ELR (cell line): ENCODE measurements at places on chromosomes 16 and 17.

DNA sequence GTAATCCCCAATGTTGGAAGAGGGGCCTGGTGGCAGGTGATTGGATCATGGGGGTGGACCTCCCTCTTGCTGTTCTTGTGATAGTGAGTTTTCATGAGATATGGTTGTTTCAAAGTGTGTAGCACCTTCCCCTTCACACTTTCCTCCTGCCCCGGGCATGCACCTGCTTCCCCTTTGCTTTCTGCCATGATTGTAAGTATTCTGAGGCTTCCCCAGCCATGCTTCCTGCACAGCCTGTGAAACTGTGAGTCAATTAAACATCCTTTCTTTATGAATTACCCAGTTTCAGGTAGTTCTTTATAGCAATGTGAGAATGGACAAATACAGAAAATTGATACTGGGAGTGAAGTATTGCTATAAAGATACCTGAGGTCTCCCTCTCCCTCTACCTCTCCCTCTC lies 29.4 kb downstream of the RNF112 start:
- no peak for DNase-seq

- DNase-seq: peak; percentile 73
Measured at GRCh38 chr16:19696328-19696727, 21.7 kb downstream of the KNOP1 start.

DNA sequence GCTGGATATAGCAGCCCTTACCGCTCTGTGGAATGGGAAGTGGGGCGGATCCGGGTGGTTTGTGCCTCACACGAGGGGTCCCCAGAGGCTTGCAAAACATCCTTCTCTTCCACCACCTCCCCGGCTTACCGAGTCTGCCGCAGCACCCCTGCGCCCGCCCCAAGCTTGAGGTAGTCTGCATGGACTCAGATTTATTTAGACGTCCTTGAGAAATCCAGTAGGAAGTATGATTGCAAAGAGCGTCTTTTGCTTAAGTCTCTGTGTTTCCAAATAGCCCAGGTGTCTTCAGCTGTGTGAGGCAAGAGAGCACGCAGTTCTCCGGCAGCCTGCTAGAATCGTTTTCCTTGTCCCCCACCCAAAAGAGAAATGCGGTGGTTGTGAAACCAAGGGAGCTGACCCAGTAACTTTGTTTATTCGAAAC lies 2.4 kb downstream of the KIAA0513 start:
- DNase-seq: no peak

GRCh38 chr17:44914148-44914547 lies 1.2 kb downstream of the GFAP start:
- DNase-seq: no peak

GRCh38 chr16:38941-39892 lies 14.2 kb downstream of the POLR3K start:
- no peak for DNase-seq

DNA sequence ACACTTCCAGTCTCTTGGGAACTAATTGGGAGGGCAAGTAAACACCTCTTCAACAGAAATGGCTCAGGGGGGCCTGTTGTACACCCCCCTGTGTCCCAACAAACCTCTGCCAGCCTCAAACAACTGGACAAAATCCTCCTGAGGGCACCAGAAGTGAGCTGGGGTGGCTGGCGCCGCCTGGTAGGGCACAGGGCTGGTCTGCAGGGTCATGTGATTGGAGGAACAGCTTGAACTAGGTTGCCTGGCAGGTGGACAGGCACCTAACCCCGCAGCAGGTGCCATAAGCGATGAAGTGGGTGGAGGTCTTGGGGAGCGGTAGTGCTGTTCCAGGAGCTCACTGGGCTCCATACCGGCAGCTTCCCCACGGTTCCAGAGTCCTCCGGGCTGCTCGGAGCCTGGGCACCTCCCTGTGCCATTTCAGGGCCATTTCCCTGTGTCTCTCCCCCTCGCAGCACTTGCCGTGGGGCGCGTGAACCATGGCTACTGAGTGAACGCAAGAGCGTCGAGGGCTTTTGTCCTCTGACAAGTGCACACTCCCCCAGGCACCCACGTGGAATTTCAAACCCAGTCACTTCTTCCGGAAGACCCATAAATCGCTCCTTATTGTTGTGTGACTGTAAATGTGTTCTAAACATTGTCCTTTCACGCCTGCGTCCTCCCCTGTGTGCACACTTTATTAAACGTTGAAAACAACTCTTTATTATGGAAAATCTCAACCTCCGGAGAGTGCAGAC lies 101.5 kb downstream of the SEC14L1 start:
- no peak for DNase-seq

DNA sequence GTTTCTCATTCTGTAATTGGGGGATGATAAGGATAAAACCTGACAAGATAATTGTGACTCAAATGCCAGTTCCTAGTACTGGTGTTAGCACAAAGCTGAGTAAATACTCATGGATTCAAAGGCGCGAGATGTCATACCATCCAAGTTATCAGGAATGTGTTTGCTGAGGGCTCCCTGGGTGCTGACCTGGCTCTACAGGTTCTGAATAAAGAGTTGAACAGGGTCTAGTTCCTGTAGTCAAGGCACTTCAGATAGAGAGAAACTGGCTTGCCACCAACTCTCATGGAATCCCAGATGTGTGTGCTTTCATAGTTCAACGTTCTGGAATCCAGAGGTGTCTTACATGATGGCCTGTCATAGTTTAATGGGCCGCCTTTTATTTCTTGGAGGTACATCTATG lies 141.6 kb downstream of the PRKCA start:
- no peak for DNase-seq

DNA sequence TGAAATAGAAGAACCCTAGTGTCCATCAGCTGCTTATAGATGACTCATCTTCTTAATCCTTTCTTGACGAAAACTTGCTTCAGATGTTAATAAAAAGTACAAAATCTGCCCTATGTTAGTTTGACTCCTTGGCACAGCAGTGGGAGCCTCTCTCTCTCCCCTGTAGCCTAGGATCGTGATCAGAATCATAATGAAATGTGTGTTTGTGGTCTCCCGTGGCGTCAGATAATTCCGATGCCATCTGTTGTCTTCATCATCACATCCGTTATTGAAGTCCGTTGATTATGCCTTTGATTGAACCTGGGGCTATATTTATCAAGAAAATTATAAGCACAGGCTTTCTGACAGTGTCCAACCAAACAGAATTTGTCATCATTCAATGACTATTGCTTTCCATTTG lies 102.5 kb downstream of the BMERB1 start:
- DNase-seq: no peak

DNA sequence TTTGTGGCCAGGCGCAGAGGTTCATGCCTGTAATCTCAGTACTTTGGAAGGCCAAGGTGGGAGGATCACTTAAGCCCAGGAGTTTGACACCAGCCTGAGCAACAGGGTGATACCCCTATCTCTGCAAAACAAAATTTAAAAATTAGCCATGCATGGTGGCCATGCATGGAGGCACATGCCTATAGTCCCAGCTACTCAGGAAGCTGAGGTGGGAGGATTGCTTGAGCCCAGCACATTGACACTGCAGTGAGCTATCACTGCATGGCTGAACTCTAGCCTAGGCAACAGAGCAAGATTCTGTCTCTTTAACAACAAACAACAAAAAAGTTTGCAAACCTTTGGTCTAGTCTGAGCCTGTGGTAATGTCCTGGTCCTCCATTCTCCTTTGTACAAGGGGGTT lies 69.2 kb upstream of the CNEP1R1 start:
- DNase-seq: no peak

DNA sequence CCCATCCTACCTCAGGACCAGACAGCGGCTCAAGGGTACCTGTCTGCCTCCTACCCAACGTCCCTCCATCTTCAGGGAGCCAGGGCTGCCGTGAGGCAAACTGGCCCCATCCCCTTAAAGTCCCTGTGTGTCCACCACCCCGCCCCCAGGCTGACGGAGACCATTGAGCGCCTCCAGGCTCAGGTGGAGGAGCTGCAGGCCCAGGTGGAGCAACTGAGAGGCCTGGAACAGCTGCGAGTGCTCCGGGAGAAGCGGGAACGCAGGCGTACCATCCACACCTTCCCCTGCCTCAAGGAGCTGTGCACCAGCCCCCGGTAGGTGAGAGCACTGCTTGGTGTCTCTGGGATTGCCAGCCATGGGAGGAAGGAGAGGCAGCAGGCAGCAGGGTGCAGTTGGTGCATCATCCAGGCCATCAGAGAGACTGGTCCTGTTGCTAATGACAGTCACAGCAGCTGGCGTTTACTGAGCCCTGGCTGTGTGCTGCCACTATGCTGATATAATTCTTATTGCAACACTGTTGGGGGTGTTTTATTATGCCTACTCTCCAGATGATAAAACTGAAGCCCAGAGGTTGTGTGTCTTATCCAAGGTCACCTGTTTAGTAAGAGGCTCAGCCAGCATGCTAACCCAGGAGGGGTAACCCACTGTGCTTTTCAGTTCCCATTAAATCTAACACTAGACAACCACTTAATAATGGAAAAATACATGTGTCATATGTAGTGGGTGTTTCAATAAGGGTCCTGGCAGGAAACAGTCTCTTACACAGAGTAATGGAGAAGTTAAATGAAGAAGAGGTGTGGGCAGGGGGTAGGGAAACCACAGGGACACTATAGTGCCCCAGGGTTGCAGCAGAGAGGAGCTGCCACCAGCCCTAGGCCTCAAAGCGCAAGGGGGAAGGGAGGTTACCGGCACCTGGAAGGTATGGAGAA lies 10.3 kb upstream of the MRPL58 start:
- no peak for DNase-seq

- no peak for DNase-seq
Measured at GRCh38 chr16:67116388-67117311, 6.9 kb downstream of the PHAF1 start.

DNA sequence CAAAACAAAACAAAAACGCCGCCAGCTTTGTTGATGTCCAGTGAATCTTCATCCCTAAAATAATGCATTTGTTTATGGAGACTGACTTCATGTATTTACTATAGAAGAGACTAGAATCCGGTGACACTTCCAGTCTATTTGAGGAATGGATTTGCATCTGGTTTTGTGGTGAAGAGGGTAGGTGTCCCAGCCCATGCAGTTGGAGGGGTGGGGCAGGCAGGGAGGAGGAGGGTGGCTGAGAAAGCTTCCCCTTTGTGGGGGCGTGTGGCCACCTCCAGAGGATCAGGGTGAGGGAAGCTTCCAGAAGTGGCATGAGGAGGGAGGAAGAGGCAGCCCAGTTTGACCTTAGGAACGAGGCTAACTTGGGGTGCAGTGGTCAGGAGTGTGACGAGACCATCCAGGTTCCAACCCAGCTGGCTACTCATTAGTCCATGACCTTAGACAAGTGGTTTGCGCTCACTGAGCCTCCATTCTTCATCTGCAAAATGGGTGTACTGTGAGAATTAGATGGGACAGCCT lies 69.5 kb downstream of the CMIP start:
- DNase-seq: no peak

DNA sequence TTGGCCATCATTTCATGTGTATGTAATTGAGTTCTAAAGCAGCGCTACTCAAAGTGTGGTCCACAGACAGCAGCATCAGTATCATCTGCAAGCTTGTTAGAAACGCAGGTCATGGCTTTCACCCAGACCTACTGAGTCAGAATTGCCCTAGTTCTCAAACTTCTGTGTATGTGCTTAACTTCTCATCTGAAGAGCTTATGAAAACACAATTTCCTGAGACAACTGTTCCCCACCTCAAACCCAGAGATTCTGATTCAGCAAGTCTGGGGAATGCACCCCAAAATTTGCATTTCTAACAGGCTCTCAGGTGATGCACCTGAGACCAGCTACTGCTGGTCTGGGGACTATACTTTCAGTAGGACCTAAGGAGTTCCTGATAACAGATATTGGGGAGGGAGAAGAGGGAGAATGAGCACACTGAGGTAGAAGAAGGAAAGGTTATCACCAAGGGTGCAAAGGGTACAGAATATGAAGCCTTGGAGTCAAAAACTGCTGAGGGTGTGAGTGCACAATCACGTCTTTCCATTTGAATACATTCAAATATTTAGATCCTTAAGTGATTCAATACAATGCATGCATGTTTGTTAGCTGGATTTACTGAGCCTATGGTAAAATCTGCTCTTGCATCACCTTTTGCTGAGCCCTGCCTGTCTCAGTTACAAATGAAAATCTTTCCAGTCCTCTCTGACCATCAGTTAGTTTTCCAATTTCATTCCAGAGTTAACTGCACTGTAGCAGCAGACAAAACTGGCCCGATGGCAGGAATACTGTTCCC lies 29.2 kb upstream of the SKAP1 start:
- no peak for DNase-seq

GRCh38 chr17:5533486-5534315 lies 47.3 kb downstream of the MIS12 start:
- peak; percentile 68 for DNase-seq

GRCh38 chr17:81537343-81537855 lies 9.2 kb downstream of the FSCN2 start:
- DNase-seq: peak; percentile 46

DNA sequence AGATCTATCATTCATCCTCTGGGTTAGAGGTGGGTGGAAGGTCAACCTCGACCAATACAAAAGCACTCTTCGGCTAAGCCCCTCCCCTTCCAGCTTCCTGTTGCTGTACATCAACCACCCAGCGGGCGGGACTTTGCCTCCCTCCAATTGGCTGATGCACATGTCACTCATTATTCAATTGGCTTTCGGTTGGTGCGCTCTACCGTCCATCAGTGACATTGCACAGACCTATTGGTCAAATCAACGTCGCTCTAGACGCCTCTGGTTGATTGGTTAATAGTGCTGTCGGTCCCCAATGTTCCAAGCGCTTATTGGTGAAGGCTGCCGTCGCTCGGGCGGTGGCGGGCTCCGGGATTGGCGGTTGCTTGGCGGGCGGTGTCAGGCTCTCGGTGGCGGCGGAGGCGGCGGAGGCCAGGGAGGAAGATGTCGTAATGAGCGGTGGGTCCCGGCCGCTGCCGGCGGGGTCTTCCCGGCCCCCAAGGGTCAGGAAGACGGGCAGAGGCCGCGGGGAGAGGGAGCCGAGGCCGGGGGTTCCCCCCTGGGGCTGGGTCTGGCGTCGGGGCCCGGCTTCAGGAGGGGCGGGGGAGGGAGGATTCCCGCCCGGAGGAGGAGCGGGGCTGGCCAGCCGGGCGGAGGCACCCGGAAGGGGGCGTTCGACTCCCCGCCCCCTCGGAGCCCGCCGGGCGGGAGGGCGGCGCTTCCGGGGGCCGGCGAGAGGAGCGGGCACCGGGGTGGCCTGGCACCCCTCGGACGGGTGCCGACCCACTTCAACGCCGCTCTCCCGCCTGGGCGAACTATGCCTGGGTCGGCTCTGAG lies at the start of gene SP2:
TSS of gene SP2 (plus strand) at position 381 of the 816 bp plus-strand sequence. CDS start at position 432, 51 bp downstream.
- peak; percentile 100 for DNase-seq

DNA sequence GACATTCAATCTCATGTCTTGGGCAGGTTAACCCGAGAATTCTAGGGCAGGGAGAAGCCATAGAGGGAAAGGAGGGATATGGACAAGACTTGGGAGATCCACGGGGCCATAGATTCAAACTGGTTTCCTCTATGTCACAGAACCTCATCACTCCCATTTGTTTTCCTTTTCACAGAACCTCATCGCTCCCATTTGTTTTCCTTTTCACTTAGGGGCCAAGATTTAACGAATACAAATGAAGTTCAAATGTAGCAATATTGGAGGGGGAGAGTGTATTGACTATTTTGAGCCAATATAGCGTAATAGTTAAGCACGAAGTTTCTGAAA lies 39.3 kb upstream of the LONP2 start:
- DNase-seq: no peak

- DNase-seq: peak; percentile 68
Measured at GRCh38 chr16:569445-570254, at the start of gene PIGQ. Gene PIGQ (plus strand): TSS chr16:569968. CDS start chr16:574075, 4,107 bp downstream.
